Occipital lobe (tissue), 3 donors: ENCODE measurements at places on chromosomes 12 and 14.

GRCh38 chr12:94379479-94380113 lies 80.1 kb downstream of the CEP83 start:
- no peak for DNase-seq

- no peak for DNase-seq
Observed at GRCh38 chr12:51076236-51076930, 7.0 kb downstream of the CSRNP2 start.

DNA sequence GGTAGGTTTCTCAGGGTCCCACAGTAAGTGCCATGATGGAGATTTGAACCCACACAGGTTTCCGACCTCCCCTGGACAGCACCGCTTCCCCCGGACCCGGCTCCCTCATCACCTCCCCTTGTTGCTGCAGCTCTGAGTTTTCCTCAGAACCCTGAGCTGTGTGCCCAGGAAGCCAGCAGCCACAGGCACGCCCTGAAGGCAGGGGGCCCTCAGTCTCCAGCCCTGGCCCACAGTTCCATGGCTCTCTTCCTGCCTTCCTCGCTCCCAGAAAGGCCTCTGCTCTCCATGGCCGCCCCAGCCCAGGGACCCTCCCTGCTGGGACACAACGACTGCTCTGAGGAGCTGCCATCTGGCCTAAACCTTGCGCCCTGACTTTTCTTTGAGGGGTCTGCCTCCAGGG lies 35.8 kb upstream of the PRIMA1 start:
- no peak for DNase-seq

GRCh38 chr14:68780358-68781160 lies 12.3 kb downstream of the ZFP36L1 start:
- no peak for DNase-seq

DNA sequence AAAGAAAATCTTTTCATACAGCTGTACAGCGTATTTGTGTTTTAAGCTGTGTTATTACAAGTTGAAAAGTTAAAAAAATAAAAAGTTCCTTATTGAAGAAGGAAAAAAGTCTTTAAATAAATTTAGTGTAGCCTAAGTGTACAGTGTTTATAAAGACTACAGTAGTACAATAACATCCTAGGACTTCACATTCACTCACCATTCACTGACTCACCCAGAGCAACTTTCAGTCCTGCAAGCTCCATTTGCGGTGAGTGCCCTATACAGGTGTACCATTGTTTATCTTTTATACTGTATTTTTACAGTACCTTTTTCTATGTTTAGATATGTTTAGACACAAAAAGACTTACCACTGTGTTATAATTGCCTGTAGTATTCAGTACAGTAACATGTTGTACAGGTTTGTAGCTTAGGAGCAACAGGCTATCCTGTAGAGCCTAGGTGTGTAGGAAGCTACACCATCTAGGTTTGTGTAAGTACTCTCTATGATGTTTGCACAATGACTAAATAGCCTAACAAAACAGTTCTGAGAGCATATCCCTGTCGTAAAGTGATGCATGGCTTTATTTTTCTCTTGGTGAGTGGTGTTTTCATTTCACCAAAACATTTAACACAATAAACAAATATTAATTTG lies 275.2 kb downstream of the DACT1 start:
- no peak for DNase-seq
